ENCODE measurements at places on chromosomes 16 and 17.

DNA sequence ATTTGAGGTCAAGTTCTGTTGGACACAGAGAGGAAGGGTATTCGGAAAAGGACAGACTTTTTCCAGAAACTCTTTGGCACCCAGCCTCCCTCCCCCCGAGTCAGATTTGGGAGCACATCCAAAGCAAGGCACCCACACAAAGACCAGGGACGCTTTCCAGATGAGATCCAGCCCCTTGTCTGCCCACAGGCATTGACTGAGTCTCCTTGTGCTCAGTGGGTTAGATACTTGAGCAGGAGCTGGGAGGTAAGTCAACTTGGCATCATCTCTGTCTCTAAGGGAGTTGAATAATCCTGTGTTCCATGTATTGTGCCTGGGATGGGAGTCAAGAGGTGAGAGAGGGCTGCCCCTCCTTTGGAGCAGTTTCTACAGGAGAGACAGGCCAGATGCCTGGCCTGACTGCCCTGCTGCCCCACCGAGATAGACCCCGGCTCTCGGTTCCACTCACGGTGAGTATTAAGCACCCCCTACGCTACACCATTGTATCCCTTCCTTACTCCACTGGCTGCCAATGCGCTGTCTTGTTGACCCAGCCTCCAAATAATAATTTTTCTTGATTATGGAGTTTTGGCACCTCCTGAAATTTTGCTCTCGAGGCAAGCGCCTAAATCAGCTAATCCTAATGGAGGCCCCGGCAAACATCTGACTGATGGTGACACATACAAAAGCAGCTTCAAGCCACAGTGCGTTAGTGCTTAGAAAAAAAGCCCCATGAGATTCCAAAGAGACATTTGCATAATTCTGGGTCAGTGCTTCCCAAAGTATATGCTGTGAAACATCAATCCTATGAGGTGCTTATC lies 29.6 kb upstream of the MAP3K14 start:
- peak overlapping the region; percentile 60 for H3K27ac ChIP-seq
- DNase-seq = peak; percentile 90

- peaks cover 49% of the 10 kb centered on the region for H3K4me1 ChIP-seq
- peak overlapping the region; percentile 75 for H3K27ac ChIP-seq
- no peak for DNase-seq
- H3K36me3 ChIP-seq = no peaks in the 10 kb centered on the region
These were observed 57.0 kb downstream of the ABR start for GRCh38 chr17:1122533-1123392.

DNA sequence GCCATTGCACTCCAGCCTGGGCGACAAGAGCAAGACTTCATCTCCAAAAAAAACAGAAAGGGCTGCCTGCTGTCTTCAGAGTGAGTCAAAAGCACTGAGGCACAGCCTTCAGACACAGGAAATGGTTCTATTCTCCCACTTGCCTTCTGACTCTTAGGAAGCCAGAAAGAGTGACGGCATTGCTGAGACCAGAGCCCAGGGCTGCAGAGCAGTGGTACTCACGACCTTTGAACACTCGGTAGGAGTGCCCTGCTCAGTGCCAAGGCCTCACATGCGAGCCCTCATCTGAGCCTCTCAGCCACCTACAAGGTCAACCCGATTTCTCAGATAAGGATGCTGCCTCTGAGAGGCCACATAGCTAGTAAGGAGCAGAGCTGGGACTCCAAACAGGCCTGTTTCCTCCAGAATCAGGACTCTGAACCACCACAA lies 3.5 kb upstream of the ITGAE start:
- no peaks in the 10 kb centered on the region for H3K27me3 ChIP-seq
- no peak for DNase-seq
- H3K4me3 ChIP-seq = no peak overlapping the region
- no peaks in the 10 kb centered on the region for H3K36me3 ChIP-seq

GRCh38 chr16:7351610-7352510 lies 19.2 kb downstream of the RBFOX1 start:
- no peak overlapping the region for H3K4me3 ChIP-seq
- H3K4me1 ChIP-seq = no peaks in the 10 kb centered on the region
- H3K36me3 ChIP-seq = no peaks in the 10 kb centered on the region
- no peak for DNase-seq
- no peak overlapping the region for H3K27ac ChIP-seq
- H3K27me3 ChIP-seq = no peaks in the 10 kb centered on the region

GRCh38 chr16:14510939-14511799 lies 118.9 kb downstream of the PARN start:
- no peak overlapping the region for H3K27ac ChIP-seq
- no peak for DNase-seq
- H3K4me1 ChIP-seq = peaks cover 5% of the 10 kb centered on the region
- no peaks in the 10 kb centered on the region for H3K36me3 ChIP-seq

- peaks cover 17% of the 10 kb centered on the region for H3K4me1 ChIP-seq
- no peaks in the 10 kb centered on the region for H3K36me3 ChIP-seq
- peak overlapping the region; percentile 90 for H3K27ac ChIP-seq
- no peaks in the 10 kb centered on the region for H3K27me3 ChIP-seq
These were observed 834 bp downstream of the FLYWCH1 start for GRCh38 chr16:2912330-2913199.

- peaks cover 73% of the 10 kb centered on the region for H3K4me1 ChIP-seq
- H3K27me3 ChIP-seq = no peaks in the 10 kb centered on the region
- H3K36me3 ChIP-seq = no peaks in the 10 kb centered on the region
- peak overlapping the region; percentile 59 for H3K27ac ChIP-seq
These were observed 47.8 kb downstream of the NFAT5 start for GRCh38 chr16:69613378-69614154.

DNA sequence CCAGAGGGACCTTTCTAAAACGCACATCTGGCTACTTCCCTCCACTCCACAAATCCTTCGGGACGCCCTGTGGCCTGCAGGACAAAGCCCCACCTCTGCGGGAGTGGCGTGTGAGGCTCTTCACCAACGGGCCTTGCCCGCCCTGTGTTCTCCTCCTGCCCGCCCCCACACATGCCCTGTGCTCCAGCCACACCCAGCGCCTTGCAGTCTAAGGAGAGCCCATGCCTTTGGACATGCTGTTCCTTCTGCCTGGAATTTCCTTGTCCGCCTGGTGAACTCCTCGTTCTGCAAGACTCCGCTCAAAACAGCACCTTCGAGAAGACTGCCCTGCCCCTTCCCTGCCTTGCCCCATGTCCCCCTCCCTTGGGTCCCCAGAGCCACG lies 7.4 kb downstream of the ELOB start:
- DNase-seq = no peak
- H3K27ac ChIP-seq = peak overlapping the region; percentile 56
- no peak overlapping the region for H3K4me3 ChIP-seq
- H3K27me3 ChIP-seq = no peaks in the 10 kb centered on the region

GRCh38 chr17:43871946-43872690 lies 25.1 kb downstream of the CD300LG start:
- no peak overlapping the region for H3K27ac ChIP-seq
- H3K4me1 ChIP-seq = no peaks in the 10 kb centered on the region
- H3K27me3 ChIP-seq = no peaks in the 10 kb centered on the region
- H3K4me3 ChIP-seq = no peak overlapping the region
- H3K36me3 ChIP-seq = no peaks in the 10 kb centered on the region
- no peak for DNase-seq

- no peaks in the 10 kb centered on the region for H3K27me3 ChIP-seq
- DNase-seq = no peak
- H3K36me3 ChIP-seq = no peaks in the 10 kb centered on the region
- H3K27ac ChIP-seq = no peak overlapping the region
- H3K4me3 ChIP-seq = no peak overlapping the region
These were observed 28.5 kb downstream of the SYCE1L start for GRCh38 chr16:77227745-77228144.

DNA sequence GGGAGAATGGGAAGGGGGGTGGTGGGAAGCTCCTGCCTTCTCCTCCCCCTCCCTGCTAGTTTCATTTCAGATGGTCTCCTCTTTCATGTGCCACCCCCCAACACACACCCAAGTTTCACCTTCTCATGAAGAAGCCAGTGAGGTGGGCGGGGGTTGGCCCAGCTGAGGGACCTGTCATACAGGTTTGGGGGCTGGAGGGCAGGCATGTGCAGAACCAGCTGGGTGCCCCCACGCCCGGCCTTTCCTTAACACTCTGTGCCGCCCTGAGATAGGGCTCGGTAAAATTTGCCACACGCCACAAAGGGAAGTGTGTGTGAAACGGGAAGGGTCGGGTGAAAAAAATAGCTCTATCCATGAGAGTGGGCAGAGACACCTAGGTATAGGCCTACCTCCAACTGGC lies 57.4 kb downstream of the PIPOX start:
- H3K27ac ChIP-seq = no peak overlapping the region
- DNase-seq = no peak
- H3K36me3 ChIP-seq = peaks cover 78% of the 10 kb centered on the region
- H3K27me3 ChIP-seq = no peaks in the 10 kb centered on the region
- H3K4me1 ChIP-seq = no peaks in the 10 kb centered on the region
- H3K4me3 ChIP-seq = no peak overlapping the region

DNA sequence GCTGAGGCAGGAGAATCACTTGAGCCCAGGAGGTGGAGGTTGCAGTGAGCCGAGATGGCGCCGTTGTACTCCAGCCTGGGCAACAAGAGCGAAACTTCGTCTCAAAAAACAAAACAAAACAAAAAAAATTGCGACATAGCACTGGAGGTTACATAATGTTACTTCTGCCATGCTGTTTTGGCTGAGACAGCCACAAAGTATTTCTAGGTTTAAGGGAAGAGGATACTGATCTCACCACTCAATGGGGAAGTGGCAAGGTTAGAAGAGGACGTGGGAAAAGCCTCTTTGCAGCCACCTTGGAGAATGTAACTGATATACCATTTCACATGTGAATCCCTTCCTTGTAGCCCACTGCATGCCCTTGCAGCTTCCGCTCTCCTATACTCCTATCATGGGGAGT lies 131.2 kb upstream of the NLRP1 start:
- no peaks in the 10 kb centered on the region for H3K36me3 ChIP-seq
- H3K27ac ChIP-seq = no peak overlapping the region
- no peaks in the 10 kb centered on the region for H3K4me1 ChIP-seq
- peak; percentile 58 for DNase-seq
- H3K4me3 ChIP-seq = no peak overlapping the region

GRCh38 chr17:50498021-50498874 lies 10.0 kb upstream of the MYCBPAP start:
- no peak for DNase-seq
- no peaks in the 10 kb centered on the region for H3K36me3 ChIP-seq
- H3K4me1 ChIP-seq = no peaks in the 10 kb centered on the region
- H3K27me3 ChIP-seq = no peaks in the 10 kb centered on the region
- H3K4me3 ChIP-seq = no peak overlapping the region

GRCh38 chr17:16107165-16107770 lies 107.6 kb downstream of the TTC19 start:
- no peak for DNase-seq
- no peaks in the 10 kb centered on the region for H3K36me3 ChIP-seq
- H3K4me1 ChIP-seq = no peaks in the 10 kb centered on the region
- peak overlapping the region; percentile 77 for H3K27ac ChIP-seq

DNA sequence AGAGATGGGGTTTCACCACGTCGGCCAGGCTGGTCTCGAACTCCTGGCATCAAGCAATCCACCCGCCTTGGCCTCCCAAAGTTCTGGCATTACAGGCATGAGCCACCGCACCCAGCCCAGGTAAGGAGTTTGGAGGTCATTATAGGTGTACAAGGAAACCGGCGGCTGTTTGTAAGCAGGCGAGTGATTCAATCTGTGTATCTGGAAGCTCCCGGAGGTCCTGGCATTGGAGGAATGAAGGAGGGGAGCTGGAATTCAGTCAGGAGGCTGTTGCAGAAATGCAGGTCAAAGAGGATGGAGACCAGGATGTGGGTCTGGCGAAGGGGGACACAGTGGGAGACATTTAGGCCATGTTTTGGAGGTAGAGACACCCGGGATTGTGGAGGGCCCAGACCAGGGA lies 18.8 kb downstream of the CDC42EP4 start:
- H3K27me3 ChIP-seq = no peaks in the 10 kb centered on the region
- H3K4me3 ChIP-seq = no peak overlapping the region
- H3K36me3 ChIP-seq = peaks cover 5% of the 10 kb centered on the region
- no peak for DNase-seq

- H3K27ac ChIP-seq = no peak overlapping the region
- H3K36me3 ChIP-seq = no peaks in the 10 kb centered on the region
- peaks cover 8% of the 10 kb centered on the region for H3K4me1 ChIP-seq
- H3K4me3 ChIP-seq = no peak overlapping the region
- peak; percentile 85 for DNase-seq
- H3K27me3 ChIP-seq = no peaks in the 10 kb centered on the region
These were observed 228.0 kb downstream of the C16orf78 start for GRCh38 chr16:49601576-49601975.

- peaks cover 7% of the 10 kb centered on the region for H3K4me1 ChIP-seq
- H3K27ac ChIP-seq = no peak overlapping the region
- no peak for DNase-seq
These were observed 19.6 kb upstream of the PHF12 start for GRCh38 chr17:28970879-28971278.

DNA sequence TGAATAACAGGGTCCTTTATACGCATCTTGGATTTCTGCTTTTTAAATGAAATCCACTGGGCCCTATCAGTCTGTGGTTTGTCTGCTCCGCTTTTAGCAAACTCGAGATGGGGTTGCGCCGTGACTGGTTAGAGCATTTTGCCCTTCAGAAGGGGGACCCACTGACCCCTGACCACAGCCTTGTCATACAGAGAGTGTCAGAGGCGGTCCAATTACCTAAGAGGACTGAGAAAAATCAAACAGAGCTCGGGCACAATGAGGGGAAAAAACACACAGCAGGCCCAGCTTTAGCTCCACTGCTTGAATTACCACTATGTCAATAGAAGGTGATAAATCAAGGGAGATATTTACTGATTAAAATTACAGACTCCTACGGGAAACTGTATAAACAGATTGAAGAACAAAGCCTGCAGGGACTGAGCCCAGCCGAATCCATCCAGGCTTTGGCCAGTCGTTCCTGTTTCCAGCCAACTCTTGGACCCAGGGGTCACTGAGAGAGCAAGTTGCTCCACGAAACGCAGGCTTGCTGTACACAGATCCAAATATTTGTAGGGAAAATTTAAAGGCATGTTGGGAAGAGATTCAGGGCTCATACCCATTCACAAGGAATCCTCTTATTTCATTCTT lies 131.9 kb upstream of the ZFHX3 start:
- no peaks in the 10 kb centered on the region for H3K27me3 ChIP-seq
- DNase-seq = no peak
- no peaks in the 10 kb centered on the region for H3K36me3 ChIP-seq
- H3K4me3 ChIP-seq = no peak overlapping the region
- H3K4me1 ChIP-seq = peaks cover 21% of the 10 kb centered on the region

All from vagina (tissue), 2 donors.